Choroid plexus epithelial cell (primary cell): ENCODE measurements at places on chromosomes 12 and 14.

GRCh38 chr12:6263931-6264330 is 46.6 kb upstream of the PLEKHG6 start:
- peak; percentile 84 for DNase-seq

DNA sequence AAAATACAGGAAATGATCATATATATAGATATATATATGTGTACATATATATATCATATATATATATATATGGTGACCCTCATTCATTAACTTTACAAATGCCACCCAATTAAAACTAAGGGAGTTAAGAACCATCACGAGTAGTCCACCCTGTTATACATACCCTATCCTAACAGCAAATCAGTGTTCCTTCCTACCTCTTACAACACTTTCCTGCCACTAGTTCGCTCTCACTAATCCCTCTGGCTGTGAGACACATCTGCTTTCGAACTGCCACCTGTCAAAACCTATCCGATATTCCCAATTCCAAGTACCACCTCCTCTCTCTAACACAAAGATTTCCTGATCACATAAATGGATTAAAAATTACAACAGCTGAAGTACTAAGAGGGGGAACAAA is 100.5 kb downstream of the EEA1 start:
- no peak for DNase-seq

DNA sequence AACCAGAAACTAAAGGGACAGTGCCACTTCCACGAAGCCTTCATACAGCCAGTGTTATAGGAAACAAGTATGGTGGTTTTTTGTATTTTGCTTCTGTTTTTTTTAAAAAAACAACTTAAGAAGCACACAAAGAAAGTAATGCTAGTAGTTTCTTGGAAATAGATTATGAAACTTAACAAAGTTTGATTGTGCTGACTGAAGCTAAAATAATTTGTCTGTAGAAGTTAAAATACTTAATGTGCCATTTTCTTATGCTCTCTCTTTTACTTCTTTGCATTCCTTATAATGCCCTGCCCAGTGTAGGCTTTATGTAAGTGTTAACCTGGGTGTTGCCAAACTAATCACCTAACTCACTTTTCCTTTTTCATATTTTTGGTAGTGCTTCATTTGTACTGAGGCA is 16.4 kb downstream of the HCFC2 start:
- DNase-seq = no peak

DNA sequence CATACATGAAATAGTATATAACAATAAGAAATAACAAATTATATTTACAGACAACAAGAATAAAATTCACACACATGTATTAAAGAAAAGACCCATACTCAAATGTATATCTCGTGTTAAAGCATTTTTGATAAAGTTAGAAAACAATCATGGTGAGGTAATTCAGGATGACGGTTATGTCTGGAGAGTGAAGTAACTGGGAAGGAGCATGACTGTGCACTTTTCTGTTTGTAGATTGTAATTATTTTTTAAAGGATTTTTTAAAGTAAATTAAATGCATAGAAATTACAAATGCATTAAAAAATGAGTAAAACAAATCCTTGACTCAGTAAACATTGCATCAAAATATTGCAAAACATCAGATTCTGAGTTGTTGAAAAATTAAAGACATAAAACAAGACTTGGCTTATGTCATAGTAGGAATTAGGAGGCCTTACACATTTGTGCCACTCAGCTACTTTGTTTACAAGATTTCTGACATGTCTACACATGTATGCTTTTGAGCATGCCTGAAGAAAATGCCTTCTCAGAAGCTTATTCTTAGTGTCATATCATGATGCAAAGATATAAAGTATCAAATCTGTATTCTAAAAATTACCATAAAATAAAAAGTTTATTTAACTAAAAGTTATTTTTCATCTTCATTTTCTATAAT is 1325.1 kb downstream of the SLC16A7 start:
- DNase-seq = peak; percentile 51

DNA sequence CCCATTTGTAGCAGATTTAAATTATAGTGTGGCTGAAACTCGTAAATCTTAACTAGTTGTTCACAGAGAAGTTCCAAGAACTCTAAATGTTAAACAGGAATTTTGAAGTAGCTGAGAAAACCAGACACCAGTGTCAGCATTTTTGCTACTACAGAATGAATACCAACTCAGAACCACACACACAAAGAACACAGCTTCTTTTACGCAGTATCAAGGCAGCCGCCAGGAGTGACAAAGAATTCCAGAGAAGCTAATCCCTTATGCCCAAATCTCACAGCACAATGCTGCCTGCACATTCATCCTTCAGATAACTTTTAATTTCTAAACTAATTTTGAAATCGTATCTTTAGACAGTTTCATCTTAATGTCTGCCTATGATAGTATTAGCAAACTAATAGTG is 37.4 kb downstream of the SLC6A15 start:
- peak; percentile 40 for DNase-seq

DNA sequence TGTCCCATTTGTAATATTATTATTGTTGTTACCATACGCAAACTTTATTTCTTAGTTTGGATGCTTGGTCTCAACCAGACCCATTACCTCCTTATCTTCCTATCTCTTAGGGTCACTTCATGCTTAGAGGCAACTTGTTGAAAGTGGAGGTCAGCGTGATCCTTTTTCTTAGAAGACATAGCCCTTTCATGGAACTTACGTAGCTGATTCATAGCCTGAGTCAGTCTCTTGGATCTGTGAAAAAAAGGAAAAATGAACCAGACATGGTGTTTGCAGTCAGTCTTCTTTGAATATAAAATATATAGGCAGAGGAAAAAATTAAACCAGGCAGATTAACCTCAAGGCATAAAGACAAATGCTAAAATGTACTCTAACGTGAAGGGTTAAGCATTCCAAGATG is 613.7 kb downstream of the DIO2 start:
- DNase-seq = peak; percentile 74

GRCh38 chr14:36511981-36512584 is 7.9 kb downstream of the NKX2-1 start:
- no peak for DNase-seq
